Activated CD4-positive, alpha-beta T cell treated with anti-CD3 and anti-CD28 coated beads, Interleukin-2, amount 50 U/mL, for 24 hours (primary cell): ENCODE measurements at places on chromosomes 7 and 10.

- no peak for DNase-seq
Observed at GRCh38 chr7:49773218-49773935, at the start of gene VWC2. Gene VWC2, plus strand, starts transcription at chr7:49773638. Its CDS starts 1,798 bp downstream, at chr7:49775436.

DNA sequence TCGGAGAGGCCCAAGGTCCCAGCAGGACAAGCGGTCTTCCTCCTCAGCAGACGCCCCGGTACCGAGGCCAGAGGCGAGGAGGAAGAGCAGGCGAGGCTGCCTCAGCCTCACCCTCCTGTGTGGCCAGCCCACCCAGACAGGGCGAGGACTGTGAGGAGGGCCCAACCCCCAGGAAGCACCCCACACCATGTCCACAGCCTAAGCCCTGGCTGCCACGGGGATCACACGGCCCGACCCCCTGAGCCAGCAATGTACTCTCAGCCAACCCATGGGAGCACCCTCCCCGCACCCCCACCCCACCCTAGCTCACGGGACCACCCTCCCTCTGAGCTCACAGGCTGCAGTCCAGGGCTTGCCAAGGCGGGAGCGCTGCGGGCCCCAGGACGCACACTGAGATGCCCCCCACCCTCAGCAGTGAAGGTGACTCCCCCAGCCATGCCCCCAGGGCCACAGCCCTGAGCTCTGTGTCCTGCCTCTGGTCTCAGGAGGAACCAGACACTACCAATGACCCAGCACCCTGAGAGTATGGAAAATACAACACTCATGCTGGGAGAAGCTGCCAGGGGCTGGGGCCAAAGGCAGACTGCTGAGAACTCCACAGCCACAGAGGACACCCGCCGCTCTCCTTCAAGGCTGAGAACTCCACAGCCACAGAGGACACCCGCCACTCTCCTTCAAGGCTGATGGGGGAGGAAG, 93.6 kb downstream of the MAD1L1 start:
- no peak for DNase-seq

DNA sequence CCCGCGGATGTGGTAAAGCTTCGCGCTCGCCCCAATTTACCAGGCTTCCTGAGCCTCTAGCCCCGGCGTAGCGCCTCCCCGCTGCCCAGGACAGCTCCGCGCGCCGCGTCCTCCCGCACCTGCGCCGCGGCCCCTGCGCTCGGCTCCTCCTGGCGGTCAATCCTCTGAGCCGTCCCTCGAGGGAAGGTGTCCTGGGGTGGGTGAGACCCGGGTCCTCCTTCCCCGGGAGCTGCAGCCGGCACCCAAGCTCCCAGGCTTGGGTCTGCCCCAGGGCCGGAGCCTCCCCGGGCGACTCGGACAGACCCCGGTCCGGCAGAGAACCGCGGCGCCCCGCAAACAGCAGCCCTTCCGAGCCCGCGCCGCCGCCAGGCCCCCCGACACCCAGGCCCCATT, 512 bp downstream of the OSBPL3 start:
- DNase-seq, result peak; percentile 56

DNA sequence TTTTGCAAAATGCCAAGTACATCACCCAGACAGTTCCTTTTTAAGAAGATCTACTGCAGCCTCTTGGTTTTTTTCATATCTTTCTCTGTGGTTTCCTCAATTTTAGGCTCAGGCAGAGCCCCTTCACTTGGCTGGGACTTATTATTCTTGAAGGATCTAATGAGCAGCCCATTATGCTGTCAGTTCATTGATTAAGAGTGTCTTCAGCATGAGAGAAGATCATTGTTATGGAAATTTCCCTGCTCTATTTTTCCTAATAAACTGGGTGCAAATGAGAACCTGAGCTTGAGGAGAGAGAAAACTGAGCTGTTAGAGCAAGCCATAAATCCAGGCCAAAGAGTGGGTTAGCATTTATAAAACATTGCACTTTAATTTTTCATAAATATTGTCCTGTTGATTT, 146.5 kb downstream of the SEC23IP start:
- no peak for DNase-seq

DNA sequence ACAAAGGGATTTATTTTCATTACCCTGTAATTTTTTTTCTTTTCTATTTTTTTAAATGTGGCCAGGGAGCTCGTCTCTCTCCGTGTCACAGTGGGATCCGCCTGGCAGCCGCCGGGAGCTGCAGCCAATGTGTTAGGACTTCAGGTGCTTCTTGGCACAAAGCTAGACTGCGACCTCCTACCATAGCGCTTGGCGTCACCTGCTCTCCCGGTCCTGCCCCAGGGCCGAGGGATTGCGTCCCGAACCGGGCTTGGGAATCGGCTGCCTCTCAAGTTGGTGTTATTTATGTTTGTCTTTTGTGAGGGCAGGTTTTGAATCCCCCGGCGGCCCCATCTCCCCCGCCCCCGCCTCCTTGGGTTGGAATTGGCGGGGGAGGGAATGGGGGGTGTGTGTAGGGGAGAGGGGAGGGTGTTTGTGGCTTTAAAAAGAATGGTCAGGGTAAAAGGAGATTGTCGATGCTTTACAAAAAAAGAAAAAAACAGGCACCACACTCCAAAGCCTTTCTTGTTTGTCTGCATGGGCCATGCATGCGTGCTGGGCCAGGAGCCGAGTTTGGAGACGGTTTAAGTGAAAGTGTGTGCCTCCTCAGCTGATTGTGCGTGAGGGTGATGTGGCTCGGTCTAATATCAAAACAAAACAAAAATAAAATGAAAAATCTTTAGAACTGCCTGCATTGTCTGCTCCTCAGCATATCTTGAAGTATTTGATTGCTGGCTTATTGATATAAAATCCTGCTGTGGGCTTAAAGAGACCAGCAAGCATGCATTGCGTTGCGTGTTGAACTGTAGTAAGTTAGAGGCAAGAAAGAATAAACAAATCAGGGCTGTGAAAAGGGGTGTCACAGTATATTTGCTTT, 1.2 kb downstream of the PPP1R9A start:
- DNase-seq, result no peak

GRCh38 chr7:36148422-36149065, 4.5 kb upstream of the EEPD1 start:
- no peak for DNase-seq

DNA sequence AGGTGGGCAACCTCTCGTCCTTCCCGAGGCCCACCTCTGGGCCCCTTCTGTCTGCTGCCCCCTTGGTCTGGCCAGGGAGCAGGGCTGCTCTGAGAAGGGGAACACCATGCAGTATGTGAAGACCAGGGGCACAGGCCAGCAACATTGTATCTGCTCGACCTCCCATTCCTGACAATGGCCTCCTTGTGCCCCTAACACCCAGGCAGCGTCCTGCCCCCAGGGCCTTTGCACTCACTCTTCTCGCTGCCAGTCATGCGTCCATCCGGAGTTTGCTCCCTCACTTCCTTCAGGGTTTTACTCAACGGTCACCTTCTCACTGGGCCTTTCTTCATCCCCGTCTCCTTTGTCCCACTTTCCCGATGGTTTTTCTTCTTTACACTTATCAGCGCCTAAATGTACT, 232.9 kb upstream of the GRB10 start:
- DNase-seq, result no peak

DNA sequence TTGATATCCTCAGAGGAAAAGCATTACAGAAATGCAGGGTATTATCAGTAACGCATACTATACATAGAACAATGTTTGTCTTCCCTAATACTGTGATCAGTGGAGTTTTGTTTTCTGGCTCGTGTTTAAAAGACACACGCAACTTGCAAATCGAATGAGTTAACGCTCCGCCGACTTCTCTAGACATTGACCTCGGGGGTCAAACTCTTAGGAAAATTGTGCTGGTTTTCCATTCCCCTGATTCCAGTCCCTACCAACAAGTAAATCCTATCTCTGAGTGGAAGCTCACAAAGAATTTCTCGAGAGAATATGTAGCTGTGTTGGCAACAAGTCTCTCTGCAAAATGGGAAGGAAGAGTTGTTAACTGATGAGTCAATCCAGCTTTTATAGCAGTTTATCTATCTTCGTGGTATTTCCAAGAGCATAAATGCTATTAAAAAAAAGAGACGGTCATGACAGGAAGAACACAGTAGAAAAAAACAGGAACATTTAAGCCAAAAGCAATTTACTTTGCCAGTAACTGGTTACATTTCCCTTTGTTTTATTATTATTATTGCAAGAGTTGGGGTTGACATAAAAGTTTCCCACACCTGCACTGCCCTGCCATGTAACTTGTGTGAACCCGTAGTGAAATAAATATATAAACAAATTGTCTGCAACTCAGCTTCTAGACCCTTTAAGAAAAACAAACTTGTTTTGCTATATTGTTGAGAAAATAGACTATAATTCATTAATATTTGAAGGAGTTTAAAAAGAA, 144.4 kb downstream of the ARID5B start:
- DNase-seq, result no peak

- no peak for DNase-seq
Observed at GRCh38 chr10:109454691-109455090, 468.6 kb downstream of the XPNPEP1 start.

- no peak for DNase-seq
Observed at GRCh38 chr10:101965075-101965765, 90.8 kb downstream of the ARMH3 start.

DNA sequence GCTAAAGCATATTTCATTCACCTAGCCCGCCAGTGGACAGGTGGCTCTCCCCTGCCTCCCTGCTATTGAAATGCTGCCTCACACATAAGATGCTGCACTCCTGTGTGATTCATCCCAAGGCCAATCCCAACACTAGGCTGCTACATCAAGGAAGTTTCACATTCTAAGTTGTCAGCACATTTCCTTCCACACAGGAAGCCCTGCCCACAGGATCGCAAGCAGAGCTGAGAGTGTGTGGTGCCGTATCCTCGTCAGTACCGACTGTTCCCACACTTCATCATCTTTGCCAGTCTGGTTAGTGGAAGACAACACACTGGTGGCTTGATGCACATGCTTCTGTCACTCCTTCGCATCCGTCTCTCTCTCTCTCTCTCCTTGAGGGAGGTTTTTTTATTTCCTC, 194.3 kb upstream of the PPP2R2D start:
- no peak for DNase-seq
